Activated CD8-positive, alpha-beta memory T cell treated with anti-CD3 and anti-CD28 coated beads for 24 hours (primary cell): ENCODE measurements at places on chromosomes 1 and 21.

- DNase-seq = no peak
Observed at GRCh38 chr1:205210756-205211168, 740 bp downstream of the DSTYK start.

DNA sequence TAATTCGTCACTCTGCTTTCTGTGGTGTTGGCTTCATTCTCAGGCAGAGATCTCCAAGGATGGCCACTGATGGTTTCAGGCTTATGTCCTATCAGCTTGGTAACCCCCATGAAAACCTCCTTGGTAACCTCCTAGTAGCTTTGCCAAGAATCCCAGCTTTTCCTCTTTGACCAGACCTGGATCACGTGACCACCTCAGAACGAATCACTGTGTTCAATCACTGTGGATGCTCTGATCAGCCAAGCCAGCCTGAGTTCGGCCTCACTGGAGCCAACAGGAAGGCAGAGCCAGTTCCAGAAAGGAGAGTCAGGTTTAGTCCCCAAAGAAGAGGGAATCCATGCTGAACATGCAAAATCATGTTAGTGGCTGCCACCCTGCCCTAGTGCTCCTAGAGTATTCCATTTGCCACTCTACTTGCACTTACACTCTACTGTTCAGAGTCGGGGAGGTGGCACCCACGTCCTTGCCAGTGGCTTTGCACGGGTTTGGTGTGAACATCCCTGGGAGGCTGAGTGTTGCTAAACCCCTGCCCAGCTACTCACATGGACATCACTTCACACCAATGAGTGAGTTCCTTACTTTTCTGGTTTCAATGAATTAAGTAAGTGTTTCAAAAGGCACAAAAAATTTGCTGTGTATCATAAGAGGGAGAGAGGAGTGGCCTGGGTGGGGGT is 33.5 kb upstream of the SSBP3 start:
- no peak for DNase-seq

DNA sequence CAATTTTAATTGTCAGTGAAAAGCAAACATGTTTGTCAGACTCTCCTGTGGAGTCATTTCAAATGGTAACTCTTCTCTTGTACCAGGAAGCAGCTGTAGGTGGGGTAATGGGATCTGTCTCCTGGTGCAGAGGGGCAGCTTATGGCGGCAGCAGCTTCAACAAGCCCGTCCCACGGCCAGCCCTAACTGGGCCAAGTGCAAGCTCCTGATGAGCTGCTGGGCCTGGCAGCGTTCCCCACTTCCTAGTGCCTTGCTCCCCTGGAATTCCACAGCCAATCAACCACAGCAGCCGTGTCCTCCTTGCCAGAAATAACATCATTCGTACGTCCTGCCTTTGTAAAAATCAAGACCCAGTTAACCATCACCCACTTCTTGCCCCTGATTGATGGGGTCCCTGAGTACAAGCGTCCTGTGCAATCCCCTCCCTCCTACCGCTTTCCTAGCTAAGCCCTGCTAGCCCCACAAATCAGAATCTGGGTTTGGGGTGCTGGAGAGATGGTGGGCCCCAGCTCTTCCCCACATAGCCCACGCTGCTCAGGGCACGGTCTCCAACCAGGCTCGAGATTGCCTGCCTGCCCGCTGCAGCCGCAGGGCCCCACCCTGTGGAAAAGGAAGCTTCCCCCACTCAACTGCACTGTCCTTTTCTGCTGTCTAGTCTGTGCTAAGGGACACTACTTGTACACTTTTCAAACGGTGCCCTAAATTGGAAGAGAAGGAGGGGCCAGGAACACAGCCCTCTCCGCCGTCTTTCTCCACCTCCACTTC is 61.2 kb downstream of the TOR1AIP2 start:
- no peak for DNase-seq

- no peak for DNase-seq
Observed at GRCh38 chr1:145955436-145955835, 2.4 kb downstream of the LIX1L start.

- DNase-seq = no peak
Observed at GRCh38 chr1:210123383-210123782, 109.2 kb upstream of the SERTAD4 start.

DNA sequence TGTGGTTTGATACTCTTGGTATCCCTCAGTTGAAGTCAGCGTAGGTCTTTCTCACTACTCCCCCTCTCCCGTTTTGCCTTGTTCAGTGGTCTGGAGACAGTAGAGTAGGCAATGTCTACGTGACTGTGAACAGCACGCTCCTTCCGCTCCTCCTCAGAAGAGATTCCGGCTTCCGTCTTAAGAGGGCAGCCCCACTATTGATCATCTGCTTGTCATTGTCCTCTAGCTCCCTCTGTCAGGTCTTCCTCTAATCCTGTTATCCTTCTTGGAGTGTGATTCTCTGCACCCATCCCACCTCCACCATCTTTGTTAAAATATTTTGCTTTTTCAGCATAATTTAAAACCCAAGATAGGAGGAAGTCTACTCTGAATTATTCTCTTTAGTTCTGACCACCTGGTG is 129.9 kb upstream of the KCNK2 start:
- DNase-seq = no peak

DNA sequence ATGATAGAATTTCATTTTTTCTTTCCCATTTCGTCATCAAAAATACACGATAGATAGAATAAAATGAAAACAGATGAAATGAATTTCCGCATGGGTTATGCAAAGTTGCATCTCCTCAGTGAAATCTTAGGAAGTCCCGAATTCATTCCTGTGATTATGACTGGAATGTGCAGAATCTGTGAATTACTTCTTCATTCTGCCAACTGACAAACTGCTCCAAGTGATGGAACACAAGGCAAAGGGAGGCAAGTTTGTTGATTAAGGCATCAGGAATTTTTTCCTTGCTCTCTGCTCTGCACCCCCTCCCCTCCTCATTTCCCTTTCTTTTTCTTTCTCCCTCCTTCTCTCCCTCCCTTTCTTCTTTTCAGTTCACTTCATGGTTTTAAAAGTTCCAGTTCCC is 37.0 kb upstream of the ADGRL4 start:
- no peak for DNase-seq

DNA sequence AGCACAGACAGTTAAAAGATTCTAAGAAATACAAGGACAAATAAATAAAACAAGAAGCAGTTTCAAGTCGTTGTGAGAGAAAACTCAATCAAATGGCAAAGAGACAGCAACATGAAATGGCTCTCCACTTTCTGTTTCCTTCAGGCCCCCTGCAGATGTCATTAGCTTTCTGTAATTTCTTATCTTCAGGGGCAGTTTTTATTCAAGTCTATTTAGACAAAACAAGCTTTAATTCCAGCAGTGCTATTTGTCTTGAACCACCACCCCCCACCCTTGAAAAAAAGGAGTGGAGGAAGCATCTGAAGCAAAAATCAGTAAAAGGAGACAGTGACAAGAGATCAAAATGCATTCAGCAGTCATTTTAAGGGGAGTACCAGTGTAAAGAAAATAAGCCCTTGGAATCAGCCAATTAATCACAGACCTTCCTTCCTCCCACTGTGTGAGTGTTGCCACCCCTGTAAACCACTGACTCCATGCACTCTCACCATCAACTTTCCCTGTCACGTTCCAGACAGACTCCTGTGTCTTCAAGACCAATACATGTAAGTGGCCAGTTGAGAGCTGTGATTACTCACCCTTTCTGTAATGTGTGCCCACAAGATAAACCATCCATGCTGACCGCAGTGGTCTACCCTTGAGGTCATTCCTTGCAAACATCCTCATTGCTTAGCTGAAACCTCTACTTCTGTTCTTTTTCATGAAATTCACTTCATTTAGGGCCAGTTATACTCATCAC is 136.1 kb upstream of the HOOK1 start:
- no peak for DNase-seq

DNA sequence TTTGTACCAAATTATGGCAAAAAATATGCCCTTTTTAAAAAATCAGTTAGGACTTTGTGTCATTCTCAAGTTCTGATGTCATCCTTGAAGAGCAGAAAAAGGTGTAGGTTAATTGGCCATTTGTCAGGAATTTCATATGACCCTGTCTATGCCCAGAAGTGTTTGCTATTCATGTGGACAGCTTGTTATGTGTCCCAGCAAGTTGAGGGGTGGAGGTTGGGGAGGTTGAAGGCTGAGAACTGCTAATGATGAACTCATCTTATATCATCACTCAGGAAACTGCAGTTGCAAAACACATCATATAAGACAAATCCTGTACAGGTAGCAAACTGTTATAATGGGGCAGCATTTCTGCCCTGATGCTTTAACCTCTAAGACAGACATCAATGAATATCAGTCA is 106.5 kb downstream of the PHTF1 start:
- no peak for DNase-seq

DNA sequence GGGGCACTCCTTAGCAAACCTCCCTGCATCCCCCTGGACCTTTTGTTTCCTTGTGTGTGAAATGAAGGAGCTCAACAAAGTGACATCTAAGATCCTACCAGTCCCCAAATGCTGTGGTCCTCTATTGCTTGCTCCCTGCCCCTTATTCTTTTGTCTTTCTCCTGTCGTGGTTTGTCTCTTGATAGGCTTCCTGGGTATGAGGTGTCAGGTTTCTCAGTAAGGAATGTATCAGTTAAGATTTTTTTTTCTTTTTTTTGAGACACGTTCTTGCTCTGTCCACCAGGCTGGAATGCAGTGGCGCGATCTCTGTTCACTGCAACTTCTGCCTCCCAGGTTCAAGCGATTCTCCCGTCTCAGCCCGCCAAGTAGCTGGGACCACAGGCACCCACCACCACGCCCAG is 16.8 kb downstream of the CNIH3 start:
- DNase-seq = no peak

DNA sequence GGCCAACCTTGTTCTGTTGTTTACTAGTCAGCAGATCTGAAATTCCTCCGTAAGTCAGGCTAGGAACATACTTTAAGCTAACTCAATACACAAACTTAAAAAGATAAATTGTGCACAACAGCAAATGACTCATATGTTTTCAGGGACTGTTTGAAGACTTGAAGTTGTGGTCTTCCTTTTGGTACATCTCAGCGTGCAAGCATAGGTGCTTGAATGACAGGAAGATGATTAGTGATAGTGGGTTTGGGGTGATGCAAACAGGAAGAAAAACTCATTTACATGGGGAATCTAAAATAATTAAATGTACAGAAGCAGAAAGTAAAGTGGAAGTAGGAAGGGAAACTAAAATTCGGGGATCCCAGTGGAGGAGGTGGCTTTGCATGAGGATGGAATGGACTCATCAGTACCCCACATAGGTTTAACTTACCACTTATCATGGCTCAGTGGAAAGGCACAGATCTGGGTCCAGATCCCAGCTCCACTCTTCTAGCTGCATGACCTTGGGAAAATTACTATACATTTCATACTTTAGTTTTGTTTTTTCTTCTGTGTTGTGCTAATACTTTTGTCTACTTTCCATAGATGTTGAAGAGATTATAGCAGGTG is 122.3 kb downstream of the XCL2 start:
- no peak for DNase-seq

DNA sequence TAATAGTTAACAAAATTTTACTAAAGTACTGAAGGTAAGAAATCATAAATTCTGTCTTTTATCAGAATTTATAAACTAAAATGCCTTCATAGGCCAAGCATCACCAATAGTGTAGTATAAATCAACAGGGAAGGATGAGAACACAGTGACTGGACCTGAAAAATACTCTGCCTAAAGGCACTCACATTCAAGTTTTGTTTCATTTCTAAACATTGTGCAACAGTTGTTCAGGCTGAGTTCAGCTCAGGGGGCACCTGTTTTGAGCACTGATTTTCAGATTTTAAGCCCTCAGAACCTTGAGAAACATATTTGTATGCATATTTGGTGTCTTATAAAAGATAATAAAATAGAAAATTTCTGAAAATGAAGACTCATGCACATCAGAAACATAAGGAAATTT is 12.4 kb downstream of the ACBD6 start:
- no peak for DNase-seq

DNA sequence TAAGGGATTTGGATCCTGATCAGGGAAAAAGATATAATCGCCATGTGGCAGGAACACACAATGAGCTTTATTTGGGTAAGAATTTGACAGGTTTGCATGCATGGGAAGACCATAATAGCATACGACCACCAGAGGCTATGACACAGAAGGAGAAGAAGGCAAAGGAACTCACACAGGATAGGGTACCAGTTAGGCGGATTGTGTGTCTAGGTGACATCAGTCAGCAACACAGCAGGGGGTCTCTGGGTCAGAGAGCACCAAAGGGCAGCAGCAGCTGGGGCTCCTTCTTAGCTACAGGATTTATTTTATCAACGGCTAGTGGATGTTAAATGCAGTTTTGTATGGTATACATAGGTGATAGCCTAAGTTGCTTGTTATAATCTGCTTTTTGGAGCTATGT is 551.3 kb downstream of the KCNT2 start:
- DNase-seq = no peak

DNA sequence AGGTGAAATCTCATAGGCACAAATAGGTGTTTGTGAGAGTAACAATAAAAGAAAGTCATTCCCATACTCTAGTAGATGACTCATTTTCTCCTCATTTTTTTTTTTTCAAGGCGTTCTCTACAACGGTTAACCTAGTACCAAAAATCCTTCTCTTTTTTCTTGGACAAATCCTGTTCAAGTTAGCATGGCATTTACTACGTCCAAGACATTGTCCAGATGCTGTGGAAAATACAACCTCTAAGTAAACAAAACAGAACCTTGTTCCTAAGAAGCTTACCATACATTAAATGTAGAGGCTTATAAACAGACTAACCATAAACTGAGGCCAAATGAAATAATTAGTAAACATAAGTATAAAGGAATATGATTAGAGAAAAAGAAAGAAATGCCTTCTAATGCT is 76.2 kb upstream of the RGS4 start:
- DNase-seq = no peak

DNA sequence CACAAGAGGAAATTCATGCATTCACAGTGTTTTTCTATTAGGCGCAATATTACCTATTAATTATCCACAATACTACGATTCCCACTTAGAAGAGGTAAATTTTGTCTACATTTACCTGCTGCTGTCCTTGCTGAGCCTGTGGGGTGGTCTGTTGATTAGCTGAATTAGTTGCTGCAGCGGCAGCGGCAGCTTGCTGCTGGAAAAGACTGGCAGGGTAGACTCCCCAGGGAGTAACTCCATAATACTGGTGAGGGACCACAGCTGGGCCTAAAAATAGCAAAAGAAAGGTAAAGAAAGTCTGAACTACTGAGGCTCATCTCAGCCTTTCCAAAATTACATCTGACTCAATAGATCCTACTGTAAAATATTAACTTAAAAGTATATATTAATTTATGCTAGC is 66.0 kb upstream of the SDC3 start:
- DNase-seq = no peak

GRCh38 chr1:58011978-58012377 is 534.5 kb downstream of the OMA1 start:
- DNase-seq = no peak
